Karpas-422 (cell line): ENCODE measurements at places on chromosomes 3 and 15. TPM values are rescaled to one million over a fixed set of nuclear protein-coding genes. Genes with fewer than 3 reads are reported as not detected.

The CCPG1 gene
- total RNA-seq = 51.9 and 68.3 TPM in 2 replicates

The RAD18 gene
- total RNA-seq = 23.9 and 48.2 TPM in 2 replicates

GRCh38 chr3:130488288-130488687 is 28.7 kb upstream of the COL6A6 start:
- DNase-seq = no peak

DNA sequence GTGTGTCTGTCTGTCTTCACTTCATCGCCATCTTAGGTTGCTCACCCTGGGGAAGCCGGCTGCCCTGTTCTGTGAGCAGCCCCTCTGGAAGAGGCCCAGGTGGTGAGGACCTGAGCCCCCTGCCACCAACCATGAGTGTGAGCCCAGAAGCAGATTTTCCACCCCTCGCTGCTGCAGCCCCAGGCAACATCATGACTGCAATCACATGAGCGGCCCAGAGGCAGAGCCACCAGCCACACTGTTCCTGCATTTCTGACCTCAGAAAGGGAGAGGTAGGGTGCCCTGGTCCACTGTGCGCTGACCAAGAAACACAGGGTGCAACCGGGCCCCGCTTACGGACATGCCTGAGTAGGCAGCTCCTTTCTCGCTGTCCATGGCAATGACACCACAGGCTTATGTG is 92.3 kb upstream of the IQSEC1 start:
- no peak for DNase-seq

DNA sequence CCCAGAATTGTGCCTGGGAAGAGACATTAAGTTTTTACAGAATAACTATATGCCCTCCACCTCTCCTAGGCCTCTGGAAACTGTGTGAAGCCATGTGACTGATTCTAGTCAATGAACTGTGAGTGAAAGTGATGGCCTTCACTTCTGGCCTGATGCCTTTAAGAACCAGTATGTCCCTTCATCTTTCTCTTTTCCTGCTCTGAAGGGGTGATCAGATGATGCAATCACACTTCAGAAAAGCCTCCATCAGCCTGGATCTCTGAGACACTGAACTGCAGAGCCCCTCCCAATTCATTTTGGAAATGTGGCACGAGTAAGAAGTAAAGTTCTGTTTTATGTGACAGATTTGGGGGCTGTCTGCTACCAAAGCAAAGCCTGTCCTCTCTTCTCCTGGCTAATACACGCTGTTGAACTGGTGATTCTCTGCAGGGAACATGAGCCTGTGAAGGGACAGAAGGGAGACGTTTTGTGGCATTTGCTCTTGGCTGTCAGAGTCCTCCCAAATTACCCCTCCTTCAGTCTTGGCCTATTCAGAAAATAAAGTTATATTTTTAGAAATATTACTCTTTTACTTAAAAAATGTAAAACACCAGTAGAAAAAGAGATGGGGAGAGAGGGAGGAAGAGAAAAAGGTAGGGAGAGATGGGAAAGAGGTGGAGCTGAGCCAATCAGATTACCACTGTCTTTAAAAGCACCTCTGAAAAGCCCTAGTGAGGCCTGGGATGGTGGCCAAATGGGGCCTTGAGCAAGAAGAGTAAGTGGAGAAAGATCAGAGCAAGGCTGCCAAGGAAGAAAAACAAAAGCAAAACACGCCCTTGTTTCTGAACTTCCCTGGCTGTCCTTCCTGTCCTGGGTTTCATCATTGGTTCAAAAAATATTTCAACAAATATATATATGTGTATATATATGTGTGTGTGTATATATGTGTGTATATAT is 40.9 kb upstream of the RYK start:
- no peak for DNase-seq
